Vagina (tissue), 2 donors: ENCODE measurements at places on chromosomes 13 and 19.

- DNase-seq, result no peak
These were observed 360 bp upstream of the ZNF69 start for GRCh38 chr19:11887234-11887610.

GRCh38 chr19:16801600-16802013 is 27.6 kb upstream of the SIN3B start:
- no peak for DNase-seq

DNA sequence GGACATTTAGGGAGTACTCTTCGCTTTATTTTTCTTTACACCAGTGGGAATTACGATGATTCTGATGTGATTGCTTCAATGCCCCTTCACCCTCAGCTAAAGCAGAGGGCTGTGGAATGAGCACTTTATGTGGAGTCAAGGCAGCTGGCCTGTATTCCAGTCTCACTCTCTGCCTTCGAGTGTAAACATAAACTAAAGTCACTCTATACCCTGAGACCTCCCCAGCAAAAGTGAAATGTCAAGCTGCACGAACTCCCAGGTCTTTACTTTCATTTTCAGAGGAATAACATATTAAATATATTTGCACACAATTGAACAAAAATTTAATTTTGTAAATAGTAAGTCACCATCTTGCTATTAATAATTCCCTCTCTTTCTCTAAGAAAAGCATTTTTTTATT is 557.1 kb downstream of the DACH1 start:
- DNase-seq, result no peak

DNA sequence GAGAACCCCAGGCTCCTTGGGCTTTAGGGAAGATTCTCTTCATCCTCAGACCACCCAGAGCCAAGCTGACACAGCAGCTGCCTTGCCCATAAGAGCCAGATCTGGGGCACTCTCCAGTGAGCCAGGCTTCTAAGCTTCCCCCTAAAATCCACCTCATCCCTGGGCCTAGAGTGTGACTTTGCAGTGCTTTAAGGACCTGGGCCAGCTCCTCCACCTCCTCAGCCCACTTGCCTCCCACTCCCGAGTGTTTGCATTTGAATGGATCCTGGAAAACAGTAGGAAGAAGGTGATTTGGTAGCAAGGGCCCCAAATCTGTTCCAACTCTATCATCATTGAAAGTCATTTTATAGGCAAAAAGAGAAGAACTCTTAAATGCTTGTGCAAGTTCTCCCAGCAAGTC is 108.7 kb upstream of the UBL3 start:
- DNase-seq, result peak; percentile 28

- DNase-seq, result no peak
These were observed 1752.2 kb upstream of the PCDH20 start for GRCh38 chr13:63167699-63168337.

DNA sequence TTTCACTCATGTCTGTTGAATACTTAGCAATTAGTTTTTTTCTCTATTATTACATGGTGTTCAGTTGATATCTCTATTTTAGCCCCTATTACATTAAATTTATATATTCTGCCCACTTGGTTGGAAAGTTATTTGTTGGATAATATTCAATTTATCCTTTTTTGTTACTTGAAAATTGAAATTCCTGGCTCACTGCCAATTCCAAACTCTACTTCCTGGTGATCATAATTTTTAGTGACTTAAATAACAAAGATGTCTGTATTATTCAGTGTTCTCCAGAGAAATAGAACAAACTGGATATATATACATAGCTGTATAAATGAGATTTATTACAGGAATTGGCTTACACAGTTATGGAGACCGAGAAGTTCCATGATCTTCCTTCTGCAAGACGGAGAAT is 93.6 kb downstream of the GPC5 start:
- DNase-seq, result no peak

- DNase-seq, result no peak
These were observed 2.0 kb upstream of the SPACA6 start for GRCh38 chr19:51691074-51691583.

DNA sequence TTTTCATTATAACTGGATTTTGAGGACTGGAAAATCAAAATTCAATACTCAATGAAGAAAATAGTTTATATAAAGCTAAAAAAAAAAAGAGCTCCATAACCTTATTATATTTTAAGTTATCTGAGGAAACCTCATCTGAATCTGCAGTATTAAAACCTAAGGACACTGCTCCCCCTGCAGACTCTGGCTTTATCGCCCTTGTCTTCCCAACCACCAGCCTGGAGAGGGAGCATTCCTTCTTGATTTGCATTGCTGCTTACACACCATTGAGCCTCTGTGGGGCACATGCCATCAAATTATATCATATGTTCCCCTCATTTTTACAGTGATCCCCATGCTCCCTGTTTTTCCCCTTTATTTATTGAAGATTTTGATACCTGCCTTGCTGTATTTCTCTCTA is 871.4 kb upstream of the GPC6 start:
- DNase-seq, result no peak

GRCh38 chr13:109700176-109700575 is 86.2 kb downstream of the IRS2 start:
- no peak for DNase-seq

DNA sequence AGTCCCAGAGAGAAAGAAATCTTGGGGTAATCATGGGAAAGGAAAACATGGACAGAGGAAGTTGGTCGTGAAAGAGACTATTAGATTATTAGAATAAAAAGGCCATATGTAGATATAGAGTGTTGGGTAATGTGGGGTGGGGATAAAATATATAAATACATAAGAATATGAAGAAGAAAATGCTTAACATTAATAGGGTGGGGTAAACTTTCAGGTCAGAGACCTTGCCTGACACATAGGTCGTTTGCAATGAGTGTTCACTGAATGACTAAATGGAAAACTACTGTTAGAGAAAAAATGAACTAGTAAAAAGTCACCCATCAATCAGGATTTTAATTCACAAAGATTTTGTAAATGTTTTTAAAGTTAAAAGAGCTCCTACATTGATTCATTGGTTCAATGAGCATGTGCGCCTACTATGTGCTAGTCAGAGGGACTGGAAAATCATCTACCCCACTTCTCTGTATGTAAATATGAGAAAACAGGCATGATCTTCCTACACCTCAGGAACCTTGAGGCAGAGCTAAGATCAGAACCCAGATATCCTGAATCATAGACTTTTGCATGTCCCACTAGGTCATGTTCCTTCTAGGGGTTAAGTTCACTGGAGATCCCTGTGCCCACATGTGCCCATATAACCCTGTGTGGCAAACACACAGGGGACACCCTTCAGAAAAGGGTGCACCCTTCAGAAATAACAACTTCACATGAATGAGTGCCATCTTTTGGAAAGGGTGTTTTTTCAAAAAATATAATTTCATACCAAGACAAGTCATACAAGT is 24.6 kb upstream of the KLF12 start:
- no peak for DNase-seq

DNA sequence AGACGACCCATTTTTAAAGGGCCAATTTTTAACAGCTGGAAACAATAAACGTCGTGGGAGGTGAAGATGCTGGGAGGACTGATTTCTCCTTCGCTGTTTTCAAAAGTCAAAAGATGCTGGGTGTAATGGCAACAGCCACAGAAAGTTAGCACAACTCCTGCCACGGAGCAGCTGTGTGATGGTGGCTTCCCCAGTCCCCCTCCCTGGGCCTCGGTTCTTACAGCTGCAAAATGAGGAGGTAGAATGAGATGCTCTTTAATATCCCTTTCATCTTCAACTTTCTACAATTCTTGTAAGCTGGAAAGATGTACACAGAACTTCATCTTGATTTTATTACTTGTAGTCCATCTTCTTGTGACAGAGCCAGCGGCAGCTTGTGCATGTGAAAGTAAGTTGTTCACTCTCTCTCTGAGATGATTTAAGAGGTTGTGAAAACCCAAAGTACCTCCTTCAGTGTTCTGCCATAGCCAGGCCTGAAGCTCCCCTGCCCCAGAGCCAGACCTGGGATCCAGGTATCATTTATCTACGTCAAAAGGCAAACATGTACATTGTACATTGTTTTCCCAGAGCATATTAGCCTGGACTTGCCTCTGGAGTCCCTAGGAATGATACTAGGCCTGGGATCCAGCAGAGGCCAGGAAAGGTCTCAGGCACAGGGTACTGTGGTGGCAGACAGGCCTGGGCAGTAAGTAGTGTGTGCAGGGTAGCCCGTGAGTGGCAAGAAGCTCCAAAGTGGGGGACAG is 3.4 kb upstream of the UBE2L5 start:
- no peak for DNase-seq

DNA sequence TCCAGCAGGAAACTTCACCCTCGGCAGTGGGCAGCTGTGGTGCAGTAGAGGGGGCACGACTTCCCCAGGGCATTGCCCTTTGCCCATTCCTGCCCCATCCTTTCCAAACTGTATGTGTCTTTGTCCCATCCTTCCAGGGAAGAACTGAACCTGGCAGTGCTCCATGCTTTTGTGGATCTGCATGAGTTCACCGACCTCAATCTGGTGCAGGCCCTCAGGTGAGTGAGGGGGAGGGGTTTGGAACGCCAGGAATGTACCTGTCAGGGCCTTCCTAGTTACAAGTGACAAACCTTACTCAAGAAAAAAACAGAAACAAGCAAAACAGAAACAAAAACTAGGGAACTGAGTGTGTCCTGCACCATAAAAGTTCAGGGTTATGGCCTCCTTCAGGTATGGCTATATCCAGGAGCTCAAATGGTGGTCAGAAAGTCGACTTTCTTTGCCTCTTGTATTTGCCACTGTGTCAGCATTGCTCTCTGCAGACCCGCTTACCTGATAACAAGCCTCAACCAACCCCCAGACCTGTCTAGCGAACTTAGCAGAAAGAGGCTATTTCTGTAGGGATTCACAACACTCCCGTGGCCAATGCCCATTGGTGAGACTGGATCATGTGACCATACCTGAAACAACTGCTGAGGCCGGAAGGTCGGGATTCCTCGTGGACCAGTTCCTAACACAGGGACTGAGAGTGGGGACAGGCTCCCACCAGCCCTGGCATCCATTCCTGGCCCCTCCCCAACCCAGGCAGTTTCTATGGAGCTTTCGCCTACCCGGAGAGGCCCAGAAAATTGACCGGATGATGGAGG is 4.2 kb downstream of the CYTH2 start:
- no peak for DNase-seq
